Left ventricle myocardium inferior (tissue), 1 donor: ENCODE measurements at places on chromosomes 1 and 21. TPM values are rescaled to one million over a fixed set of nuclear protein-coding genes. Genes with fewer than 3 reads are reported as not detected.

LCE1F gene
- not detected for total RNA-seq

IL19 gene
- not detected for total RNA-seq

AMY1B gene
- total RNA-seq = not detected

BCAR3 gene
- 23.5 TPM for total RNA-seq

GRCh38 chr1:227508431-227508830 lies 54.9 kb upstream of the ZNF678 start:
- no peak for DNase-seq

DNA sequence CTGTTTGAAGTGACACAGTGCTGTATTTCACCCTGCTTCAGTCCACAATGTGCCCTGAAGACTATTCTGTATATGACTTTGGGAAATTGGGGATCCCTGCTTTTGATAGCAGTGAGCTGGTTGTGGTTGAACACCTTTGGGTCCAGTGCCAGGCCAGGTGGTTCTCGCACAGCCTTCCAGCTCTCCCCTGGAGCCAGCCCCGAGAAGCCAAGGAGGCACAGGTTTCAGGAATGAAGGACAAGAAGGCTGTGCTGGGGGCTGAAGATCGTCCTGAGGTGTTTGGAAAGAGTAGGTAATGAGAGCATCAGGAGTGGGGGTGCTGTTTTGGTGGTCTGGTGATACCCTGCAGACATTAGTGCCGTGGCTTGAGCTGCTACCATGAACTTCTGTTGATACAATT lies 131.4 kb upstream of the COL6A1 start:
- no peak for DNase-seq

DNA sequence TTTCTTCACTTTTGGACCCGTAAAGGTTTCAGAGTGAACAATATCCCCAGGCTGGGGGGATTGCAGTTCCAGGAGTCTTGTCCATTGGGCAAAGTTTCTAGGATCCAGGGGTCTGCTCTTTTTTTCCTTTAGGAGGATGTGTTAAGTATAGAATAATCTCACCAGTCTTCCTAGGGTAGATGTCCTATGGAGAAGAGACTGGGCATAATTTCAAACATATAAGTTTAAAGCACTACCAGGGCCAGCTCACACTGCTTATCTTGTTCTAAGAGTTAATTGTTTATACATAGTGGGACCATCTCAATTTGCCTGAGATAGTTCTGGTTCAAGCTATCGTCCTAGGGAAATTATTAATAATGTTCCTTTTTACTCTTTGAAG lies 1.2 kb downstream of the CHI3L2 start:
- DNase-seq = no peak

DNA sequence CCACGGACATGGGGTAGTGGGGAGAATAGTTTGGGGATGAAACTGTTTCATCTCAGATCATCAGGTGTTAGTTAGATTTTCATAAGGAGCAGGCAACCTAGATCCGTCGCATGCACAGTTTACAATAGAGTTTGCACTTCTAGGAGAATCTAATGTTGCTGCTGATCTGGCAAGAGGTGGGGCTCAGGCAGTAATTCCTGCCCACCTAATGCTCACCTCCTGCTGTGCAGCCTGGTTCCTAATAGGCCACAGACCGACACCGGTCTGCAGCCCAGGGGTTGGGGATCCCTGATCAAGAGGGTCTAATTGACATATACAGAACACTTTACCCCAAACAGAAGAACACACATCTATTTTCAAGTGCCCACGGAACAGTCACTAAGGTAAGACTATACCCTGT lies 275.1 kb downstream of the PTPRU start:
- no peak for DNase-seq
